Left lung (tissue), 14 donors: ENCODE measurements at places on chromosomes 2 and 18. TPM values are rescaled to one million over a fixed set of nuclear protein-coding genes. Genes with fewer than 3 reads are reported as not detected.

The NT5C1B gene
- total RNA-seq = not detected

The CCBE1 gene
- total RNA-seq = 34.4 TPM

The POMC gene
- 1.5 TPM for total RNA-seq

The ANKRD36B gene
- 16.6 TPM for total RNA-seq

The REG1B gene
- total RNA-seq = not detected

The OXER1 gene
- total RNA-seq = 2.7 TPM

The LONRF2 gene
- 3.1 TPM for total RNA-seq
